ENCODE measurements at places on chromosomes 12 and 14. TPM values are rescaled to one million over a fixed set of nuclear protein-coding genes. Genes with fewer than 3 reads are reported as not detected.

NINJ2 gene
- total RNA-seq = 8.6 TPM

GPX2 gene
- total RNA-seq = not detected

NRXN3 gene
- not detected for total RNA-seq

DCAF5 gene
- total RNA-seq = 35.8 TPM

LRP6 gene
- total RNA-seq = 0.80 TPM

PTPN21 gene
- total RNA-seq = not detected

Data from T-helper 2 cell treated with Interferon-gamma antibody and Interleukin-4, amounts not matched to agents 100 ng/mL and 5 ng/mL, for 36 hours (primary cell).